ENCODE measurements at places on chromosomes 6 and 20.

DNA sequence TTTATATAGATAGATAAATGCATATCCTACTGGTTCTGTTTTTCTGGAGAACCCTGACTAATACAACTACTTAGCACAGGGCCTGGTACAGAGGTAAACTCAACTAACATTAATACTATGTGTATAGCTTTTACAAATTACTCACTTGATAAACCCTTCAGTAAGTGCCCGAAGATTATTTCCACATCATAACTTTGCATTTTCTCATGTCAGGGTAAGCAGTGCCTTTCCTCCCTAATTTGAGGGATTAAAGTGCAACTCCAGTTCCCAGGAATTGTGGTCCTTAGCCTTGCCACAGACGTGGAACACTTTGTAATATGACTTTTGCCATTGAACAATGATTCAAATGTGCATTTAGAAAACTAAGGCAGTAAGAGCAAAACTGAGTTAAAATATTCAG is 147.5 kb upstream of the SMLR1 start:
- no peak for DNase-seq

- no peak for DNase-seq
These were observed 396.2 kb downstream of the EPM2A start for GRCh38 chr6:145339089-145339488.

DNA sequence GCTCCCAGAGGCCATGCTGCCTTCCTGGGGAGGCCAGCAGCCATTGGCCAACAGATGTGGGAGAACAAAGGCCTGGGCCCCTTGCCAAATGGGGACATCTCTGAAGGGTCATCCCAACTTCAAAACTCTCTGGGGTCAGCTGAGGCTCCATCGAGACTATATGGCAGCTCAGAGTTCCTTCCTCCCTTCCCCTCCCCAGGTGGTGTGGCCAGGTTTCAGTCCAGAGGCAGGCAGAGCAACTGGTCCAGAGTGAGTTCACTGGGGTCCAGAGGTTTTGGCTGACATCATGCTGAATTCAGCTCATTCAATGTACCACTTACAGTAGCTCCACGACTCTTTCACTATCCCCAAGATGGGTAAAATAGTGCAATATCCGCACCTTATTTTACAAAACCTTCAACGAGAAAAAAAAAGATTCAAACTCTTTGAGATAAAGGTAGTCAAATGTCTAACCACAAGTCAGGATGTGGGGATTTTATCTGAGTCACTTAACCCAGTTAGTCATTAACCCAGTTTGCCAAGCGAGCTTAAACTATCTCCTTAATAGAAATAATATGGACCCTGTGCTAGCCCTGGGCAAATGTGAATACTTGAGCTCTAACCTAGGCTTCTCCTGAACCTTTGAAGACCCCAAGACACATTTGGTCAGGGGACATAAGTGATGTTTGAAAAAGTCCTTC is 108.4 kb upstream of the PLEKHG1 start:
- DNase-seq, result peak; percentile 50

- no peak for DNase-seq
These were observed 6.4 kb downstream of the SCAND1 start for GRCh38 chr20:35947907-35948306.

Data from large intestine (tissue), 12 donors.